ENCODE measurements at places on chromosomes 2 and 18.
A peak's percentile ranks its signal among the peaks of the same experiment; 100 is the strongest.

DNA sequence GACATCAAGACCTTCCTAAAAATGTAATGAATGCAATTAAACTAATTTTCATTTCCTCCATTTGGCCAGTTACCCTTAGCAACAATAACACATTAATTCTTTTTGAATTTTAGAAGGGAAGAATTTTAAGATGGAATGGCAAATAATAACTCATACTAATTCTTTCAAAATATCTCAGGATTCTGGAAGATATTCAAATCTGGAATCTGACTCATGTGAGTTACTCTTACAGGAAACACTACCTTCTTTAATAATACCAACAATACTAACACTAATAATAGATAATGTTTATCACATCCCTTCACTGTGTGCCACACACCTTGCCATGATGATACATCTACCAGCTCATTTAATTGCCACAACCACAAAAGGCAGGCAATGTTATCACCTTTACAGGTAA, 46.4 kb downstream of the ZNF521 start:
- ATAC-seq: no peak

- no peak for ATAC-seq
Observed at GRCh38 chr18:3482258-3482657, 32.3 kb downstream of the TGIF1 start.

GRCh38 chr2:2621855-2622254, 290.8 kb upstream of the MYT1L start:
- no peak for ATAC-seq

DNA sequence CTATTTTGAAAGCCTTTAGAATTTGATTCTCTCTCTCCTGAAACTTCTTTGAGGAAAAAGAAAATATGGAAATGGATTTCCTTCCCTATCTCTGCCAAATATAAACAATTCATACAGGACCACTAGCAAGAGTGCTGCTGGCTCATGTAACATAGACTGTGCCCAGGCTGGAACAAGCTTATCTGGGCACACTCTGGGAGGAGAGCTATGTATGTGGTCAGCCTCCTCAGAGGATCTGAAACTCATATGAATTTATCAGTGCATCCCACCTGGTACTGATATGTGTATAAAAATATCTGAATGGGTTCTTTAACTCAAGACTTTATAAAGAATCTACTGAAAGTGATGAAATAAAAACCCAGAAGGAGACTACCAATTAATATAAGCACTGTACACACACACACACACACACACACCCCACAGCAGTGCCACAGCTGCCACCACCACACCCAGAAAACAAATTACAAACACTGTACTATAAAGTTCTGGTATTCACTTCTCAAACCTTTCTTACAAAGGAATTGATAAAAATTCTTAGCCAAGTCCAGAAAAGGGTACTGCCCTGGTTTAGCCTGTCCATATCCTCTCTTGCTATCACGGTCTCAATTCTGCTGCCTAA, 115.6 kb downstream of the IRS1 start:
- no peak for ATAC-seq

DNA sequence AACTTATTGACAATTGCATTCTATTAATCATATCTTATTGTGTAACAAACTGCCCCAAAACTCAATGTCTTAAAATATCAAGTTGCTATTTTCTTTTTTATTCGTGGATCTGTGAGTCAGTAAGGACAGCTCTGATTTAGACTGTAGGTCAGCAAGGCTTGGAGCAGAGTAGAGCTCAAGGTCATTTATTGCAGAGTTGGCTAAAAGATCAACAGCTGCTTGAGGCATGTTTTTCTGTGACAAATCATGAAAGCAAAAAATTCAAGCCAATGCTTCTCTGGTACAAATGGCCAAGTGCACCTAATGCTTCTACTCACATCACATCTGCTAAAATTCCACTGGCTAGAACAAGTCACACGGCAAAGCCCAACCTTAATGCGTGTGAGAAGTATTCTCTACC, 497.7 kb upstream of the LRATD1 start:
- ATAC-seq: no peak

GRCh38 chr2:176748662-176749061, 463.9 kb upstream of the HNRNPA3 start:
- ATAC-seq: no peak

DNA sequence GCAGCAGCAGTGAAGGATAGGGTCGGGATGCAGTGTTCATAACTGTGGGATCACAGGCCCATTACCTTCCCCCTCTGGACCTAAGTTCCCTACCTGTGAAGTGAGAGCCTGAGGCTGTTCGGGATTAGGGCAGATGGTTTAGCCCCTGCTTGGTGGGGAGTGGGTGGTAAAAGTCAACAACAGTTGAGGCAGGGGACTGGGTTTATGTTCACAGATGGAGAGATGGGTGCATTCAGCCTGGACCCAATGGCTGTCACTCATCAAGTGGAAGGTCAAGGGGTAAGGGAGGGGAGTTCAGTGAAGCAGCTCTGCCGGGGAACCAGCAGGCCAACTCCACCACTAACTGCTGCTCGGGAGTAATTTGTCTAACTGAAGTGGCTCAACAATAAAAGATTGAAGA, 180.4 kb downstream of the FAM210A start:
- ATAC-seq: no peak

GRCh38 chr2:134574611-134575330, 144.0 kb downstream of the TMEM163 start:
- no peak for ATAC-seq

DNA sequence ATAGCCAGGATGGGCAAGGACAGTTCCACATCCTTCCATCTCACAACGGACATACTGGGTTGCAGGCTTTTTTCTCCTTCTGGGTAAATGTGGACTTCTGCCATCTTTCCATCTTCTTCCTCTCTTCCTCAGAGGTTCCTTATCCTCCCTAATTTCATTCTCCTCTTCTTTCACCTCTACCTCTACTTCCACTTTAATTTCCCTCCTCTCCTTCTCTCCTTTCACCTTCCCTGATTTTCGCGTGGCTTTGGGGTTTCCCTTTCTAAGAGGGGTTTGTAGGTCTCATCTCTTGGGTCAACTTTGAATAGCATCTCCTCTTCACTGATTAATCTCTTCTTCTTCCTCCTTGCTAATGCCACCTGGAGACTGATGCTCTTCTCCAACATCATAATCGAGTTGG, 17.1 kb downstream of the POLR2D start:
- no peak for ATAC-seq

DNA sequence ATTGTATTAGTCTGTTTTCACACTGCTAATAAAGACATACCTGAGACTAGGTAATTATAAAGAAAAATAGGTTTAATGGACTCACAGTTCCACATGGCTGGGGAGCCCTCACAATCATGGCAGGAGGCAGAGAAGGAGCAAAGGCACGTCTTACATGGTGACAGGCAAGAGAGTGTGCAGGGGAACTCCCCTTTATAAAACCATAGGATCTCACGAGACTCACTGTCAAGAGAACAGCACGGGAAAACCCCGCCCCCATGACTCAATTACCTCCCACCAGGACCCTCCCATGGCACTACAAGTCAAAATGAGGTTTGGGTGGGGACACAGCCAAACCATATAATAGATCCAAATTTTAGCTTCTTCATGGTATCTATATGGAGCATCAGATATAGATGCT, 69.6 kb upstream of the TMEM87B start:
- ATAC-seq: no peak

- no peak for ATAC-seq
Observed at GRCh38 chr2:96891591-96892333, 21.9 kb upstream of the SEMA4C start.

DNA sequence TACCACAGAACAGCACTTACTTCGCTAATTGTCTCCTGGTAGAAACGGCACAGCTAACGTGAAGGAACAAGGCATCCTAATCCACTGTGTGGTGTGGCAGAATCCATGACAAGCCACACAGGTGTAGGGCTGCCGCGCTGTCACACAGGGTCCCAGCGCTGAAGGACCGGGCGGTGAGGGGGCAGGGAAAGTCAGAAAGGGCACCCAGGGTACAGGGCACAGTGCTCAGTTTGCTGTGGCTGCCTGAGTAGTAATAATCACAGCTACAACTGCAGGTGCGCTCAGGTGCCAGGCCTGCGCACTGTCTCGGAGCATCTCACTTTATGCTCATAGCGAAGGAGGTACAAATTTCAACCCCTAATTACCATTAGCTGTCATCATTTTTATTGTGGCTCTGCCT, 55.2 kb upstream of the CAB39 start:
- no peak for ATAC-seq

DNA sequence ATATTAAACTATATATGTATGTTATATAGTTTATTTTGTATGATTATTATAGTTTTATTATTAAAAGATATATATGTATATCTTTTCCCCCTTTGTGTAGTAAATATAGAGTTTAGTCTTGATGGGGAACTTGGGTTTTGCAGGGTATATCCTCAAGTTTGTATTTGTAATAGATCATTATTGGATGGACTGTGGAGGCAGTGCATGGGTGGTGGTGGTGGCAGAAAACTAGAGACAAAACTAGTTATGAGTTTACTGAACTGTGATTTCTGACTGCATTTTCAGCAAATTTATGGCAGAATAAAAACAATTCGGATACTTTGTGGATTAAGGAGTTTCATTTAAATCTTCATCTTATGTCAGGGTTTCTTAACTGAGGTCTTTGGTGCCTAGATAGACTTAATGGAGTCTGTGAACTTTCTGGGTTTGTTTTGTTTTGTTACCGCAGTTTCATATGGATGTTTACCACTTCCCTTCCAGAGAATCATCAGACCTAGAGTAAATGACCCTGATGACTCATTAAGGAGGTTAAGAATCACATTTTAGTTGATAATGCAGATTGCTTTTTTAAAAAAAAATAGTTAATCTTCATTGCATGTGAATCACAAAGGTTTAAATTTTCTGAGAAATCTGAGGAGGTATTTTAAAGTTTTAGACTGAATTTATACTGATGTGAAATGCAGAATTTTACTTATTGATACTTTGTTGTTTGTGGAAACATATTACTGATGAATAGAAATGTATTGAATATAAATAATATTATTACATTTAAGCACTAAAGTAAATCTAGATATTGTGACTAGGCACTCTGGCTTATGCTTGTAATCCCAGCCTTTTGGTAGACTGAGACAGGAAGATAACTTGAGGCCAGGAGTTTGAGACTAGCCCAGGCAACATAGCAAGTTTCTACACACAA, 14.5 kb downstream of the EPC2 start:
- peak; percentile 53 for ATAC-seq

GRCh38 chr2:111667542-111668273, 216.3 kb downstream of the ANAPC1 start:
- no peak for ATAC-seq

DNA sequence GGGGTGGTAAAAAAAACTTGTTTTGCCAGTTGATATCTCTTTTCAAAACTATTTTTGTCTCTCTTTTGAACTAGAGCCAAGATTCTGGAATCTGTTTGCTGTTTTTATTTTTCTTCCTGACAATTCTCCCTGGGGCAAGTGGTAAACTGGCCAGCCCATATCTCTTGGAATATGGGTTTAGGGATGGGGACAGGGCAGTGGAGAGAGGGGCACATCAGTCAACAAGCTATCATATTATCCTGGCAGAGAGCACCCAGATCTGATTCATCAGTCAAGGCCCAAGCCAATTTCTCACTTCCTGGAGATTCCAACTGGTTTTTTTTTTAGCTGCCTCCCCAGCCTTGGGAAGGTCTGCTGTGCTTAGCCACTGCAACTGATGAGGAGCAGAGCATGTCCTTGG, 52.3 kb downstream of the ARHGAP28 start:
- no peak for ATAC-seq

- no peak for ATAC-seq
Observed at GRCh38 chr2:29898999-29899398, 22.4 kb downstream of the ALK start.

DNA sequence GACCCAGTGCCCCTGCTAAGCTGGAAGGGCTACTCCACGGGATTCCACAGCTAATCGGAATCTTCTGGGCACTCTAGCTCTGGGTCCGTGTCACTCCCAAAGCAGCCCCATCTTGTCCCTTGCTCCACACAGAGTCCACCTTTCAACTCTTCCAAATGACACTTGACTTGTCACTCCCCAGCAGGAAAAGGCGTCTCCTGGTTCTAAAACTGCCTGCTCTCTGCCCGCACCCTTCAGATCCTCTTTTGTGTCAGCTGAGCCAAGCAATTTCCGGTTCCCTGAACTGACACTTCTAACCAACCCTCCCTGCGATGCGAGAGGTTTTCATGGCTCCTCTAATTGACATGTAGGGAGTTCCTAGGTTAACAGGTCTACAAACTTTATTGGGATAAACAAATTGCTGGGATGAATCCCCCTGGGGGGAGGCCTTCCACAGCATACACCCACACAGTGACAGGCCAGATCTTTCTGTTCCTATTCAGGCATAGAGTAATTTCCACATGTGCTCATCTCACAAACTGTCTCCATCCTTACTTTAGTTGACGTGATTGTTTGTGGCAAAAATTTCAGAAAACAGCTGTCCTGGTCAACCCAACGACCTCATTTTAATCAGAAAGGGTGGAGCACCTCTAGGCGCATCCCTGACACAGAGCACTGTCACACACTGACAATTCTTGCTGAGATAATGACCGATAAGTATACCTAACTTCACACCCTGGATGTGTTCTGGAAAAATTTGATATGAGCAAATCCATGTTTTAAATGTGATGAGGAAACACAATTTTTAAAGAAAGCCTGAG, 104.9 kb downstream of the RBMS1 start:
- peak; percentile 44 for ATAC-seq

GRCh38 chr2:22406625-22407024, 978.4 kb upstream of the KLHL29 start:
- no peak for ATAC-seq

DNA sequence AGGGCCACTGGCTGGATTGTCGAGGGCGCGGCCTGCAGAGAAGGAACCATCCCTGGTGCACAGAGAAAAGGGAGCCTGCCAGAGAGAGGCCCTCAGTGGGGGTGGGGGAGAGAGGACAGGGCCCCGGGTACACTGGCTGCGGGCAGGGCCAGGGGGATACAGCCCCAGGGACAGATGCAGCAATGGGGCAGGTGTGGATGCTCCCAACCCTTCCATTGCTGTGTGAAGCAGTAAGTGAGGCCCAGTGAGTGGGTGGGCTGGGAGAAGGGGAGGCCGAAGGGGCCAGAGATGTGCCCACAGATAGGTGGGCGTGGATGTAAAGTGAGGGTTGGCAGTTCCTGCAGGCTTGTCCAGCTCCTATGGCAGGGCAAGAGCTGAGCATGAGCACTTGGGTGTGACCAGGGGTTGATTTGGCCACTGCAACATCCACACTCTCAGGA, 7.4 kb downstream of the AGXT start:
- ATAC-seq: no peak

GRCh38 chr18:52339891-52340371, at the start of gene DCC:
DCC (plus strand) TSS chr18:52340197; CDS start chr18:52340788, 591 bp downstream.
- ATAC-seq: peak; percentile 70

DNA sequence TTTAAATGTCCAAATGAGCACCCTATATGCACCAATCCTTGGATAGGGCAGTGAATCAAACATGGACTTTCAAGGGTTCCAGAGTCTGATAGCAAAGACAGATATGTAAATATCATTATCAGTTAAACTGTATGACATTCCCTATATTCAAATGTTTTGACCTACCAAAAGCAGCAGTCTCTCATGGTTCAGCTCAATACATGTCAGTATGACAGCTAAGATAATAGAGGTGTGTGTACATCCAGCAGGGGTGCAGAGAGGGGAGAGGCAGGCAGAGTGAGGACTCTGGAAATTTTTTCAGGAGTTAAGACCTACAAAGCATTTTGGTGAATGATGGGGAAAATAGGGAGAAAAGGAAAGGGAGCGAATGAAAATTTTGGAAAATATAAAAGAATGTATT, 106.3 kb downstream of the MYO3B start:
- ATAC-seq: no peak

GRCh38 chr2:20594957-20595356, 55.9 kb downstream of the HS1BP3 start:
- ATAC-seq: no peak
